ENCODE measurements at places on chromosomes 5 and 9.

DNA sequence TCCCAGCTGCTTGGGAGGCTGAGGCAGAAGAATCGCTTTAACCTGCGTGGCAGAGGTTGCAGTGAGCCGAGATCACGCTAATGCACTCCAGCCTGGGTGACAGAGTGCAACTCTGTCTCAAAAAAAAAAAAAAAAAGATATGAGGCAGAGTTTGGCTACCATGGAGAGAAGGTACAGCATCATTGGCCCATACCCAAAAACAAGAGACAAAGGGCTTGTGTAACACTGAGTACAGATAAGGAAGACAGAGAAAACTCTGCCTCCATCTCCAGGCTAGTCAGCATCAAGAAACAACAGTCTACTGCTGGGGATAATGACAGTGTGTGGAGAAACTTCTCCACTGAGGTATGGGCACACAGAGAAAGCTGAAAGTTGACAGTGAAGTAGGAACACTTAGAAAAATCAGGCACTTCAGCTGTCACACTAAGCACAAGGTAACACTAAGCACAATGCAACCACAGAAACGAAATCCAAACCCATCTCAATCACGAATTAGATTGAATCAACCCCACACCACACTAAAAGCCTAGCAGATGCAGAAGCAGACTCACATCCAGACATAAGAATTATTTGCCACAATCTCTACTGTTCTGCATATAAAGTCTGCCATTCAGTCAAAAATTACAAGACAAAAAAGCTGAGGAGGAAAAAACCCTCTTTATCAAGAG lies 10.5 kb downstream of the PJA2 start:
- DNase-seq, result no peak

GRCh38 chr5:51383131-51384121 lies at the start of gene ISL1:
TSS of gene ISL1 (plus strand) at chr5:51383448. CDS start at chr5:51383672, 224 bp downstream.
- no peak for DNase-seq

DNA sequence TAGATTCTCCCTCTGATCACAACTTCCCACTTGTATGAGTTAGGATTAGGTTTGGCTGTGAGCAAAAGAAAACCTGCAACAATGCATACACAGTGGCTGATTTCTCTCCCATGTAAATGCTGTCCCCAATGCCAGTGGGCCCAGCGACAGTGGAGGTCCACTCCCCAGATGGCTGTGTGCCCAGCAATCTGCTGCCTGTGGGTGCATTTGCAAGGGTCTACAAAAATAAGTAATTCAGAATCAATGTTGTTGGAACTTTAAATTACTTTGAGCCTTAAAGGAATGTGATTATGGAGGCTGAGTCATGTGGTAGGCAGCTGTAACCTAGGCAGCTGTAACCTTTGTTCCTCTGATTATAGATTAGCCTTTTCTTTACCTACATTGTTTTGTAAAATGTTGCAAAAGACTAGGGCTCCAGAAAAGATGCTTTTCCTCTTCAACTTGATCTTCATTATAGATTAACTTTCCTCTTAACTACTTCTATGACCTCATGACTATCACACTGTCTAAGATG lies 14.2 kb upstream of the MXD3 start:
- no peak for DNase-seq

GRCh38 chr9:138013836-138014562 lies 136.4 kb downstream of the CACNA1B start:
- DNase-seq, result no peak

DNA sequence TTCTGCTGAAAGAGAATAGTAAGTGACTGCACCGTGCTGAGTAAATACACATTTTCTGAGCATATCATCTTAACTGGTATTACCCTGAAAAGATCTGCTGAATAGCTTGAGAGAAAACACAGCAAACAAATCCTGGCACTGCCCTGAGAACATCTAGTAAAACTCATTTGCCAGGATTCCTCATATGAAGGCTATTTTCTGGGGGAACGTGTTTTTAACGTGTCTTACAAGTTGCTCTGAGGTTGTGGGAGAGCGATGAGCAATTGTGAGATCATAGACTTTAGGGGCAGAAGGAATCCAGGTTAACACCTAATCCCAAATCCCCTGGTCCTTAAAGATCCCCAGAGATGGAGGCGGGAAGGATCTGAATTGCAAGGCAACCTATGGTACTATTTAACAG lies 331.9 kb upstream of the RFX3 start:
- DNase-seq, result no peak

DNA sequence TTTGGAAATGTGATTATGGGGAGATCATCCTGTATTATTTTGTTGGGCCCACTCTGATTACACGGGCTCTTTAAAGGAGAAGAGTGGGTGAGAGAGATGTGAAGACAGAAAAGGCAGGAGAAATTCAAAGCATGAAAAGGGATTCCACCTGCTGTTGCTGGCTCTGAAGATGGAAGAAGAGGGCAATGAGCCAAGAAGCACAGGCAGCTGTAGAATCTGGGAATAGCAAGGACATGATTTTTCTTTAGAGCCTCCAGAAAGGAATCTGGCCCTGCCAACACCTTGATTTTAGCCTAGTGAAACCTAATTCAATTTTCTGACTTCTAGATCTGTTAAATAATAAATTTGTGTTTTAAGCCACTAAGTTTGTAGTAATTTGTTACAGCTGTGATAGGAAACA lies 11.3 kb downstream of the C9 start:
- no peak for DNase-seq

GRCh38 chr5:111070272-111071134 lies 1.0 kb upstream of the TSLP start:
- DNase-seq, result no peak

DNA sequence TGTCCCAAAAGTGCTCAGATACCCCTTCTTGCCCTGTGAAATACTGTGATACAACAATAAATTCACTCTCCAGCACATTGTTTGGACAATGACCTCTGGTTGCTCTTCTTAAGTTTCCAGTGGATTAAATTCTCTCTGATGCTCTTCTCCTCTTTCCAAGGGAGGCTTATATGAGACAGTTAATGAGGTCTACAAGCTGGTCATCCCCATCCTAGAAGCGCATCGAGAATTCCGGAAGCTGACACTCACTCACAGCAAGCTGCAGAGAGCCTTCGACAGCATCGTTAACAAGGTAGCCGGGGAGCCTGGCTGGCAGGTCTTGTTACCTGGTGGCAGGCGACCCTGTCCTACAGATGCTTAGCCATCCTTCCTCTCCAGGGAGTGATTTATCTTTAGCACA lies 226.5 kb downstream of the DOCK8 start:
- no peak for DNase-seq

- no peak for DNase-seq
Observed at GRCh38 chr5:65722575-65723403, 784 bp downstream of the NLN start.

DNA sequence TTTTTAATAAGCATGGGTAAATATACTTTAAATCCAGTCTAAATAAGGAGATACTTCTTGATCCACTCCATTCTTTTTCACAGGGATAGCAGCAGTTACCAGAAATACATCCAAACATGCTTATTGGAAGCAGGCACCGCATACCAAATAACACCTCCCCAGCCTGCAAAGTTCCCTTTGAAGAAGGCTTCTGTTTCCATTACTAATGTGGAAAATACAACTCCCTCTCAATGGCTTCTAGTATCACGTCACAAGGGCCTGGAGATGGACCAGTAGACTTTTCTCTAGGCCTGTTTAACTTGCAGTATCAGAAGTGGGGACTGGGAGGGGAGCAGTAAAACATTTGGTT lies 20.8 kb downstream of the TMEM245 start:
- no peak for DNase-seq

DNA sequence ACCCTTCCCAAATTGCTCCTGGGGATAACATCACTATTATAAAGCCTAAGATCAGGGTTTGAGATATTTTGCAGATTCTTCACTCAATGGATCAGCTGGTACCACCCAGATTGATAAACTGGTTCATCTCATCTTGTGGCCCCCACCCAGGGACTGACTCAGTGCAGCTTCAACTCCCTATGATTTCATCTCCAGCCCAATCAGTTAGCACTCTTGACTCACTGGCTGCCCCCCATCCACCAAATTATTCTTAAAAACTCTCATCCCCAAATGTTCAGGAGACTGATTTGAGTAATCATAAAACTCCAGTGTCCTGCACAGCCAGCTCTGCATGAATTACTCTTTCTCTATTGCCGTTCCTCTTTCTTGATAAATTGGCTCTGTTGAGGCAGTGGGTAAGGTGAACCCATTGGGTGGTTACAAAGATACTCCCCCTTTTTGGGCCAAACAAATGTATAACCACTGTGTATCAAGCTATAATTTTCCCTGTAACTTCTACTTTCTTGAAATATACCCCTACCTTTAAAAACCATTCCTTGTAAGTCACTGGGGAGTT lies 263.3 kb upstream of the IL12B start:
- no peak for DNase-seq

DNA sequence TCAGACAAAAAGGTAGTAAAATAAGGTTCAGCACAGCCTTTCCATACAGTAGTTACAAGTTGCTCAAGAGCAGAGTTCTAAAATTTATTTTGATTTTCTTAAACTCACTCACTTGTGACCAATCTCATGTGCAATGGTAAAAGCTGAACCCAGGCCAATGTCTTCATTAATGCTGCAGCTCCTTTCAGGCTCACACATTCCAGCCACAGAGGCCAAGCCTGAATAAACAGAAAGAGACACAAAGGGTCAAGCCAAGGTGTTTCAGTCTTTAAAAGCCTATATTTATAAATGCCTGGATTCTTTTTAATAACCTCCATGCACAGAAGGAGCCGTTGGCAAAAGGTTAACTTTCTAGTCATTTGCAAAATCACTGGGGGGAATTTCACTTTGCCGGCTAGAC lies 152.5 kb downstream of the ADAMTS6 start:
- no peak for DNase-seq

DNA sequence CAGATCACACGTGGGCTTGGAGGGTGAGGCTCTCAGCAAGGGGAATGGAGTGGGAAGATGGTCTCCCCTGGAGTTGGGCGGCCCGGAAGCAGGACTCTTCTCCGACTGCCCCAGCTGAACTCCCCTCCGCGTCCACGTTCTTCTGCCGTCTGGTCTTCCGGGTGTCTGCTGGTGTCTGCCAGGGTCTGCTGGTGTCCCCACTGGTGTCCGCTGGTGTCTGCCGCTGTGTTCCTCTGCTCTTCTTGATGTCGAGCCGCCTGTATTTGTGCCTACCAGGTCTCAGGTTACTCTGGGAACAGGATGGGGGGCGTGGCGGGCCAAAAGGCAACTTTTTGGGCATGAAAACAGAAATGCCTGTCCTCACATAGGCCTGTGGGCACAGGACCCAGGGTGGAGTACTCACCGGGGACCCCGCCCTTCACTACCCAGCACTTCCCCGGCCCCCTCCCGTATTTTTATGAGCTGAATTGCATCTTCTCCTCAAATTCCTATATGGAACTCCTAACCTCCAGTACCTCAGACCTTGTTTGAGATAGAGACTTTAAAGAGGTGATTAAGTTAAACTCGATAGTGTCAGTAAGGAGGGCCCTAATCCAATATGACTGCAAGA lies 675.4 kb downstream of the SEMA5A start:
- no peak for DNase-seq

GRCh38 chr9:134734270-134734669 lies 92.7 kb downstream of the COL5A1 start:
- no peak for DNase-seq

- no peak for DNase-seq
Observed at GRCh38 chr9:10055886-10056395, 556.9 kb downstream of the PTPRD start.

DNA sequence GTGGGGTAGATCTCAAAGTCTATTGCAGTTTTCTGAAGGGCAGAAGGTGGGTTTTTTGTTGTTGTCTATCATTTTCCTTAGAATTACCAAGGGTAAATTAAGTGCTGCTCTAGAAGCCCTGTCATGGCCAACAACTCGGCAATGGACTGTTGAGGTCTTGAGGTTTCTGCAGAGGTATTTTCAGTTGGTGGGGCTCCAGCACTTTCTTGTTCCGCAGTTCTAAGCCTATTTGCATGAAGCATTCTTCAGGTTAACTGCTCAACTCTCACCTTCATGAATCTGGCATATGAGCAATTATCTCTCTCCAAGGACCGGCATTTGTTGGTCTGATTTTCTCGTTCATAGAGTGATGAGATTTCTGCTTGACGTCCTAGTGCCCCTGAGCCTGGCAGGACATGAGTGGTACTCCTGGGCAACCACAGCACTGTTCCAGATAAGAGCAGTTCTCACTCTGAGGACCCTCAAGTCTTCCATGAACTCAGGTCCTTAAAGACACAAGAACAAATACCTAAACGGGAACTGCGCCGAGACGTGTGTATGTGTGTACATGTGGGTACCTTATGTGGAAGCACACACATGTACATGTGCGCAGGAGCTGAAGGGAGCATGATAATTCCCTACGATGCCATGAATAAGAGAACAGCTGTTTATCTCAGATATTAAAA lies 544.5 kb downstream of the CSNK1G3 start:
- DNase-seq, result no peak

GRCh38 chr5:28903643-28904042 lies 1865.3 kb upstream of the CDH9 start:
- DNase-seq, result no peak

- no peak for DNase-seq
Observed at GRCh38 chr5:115686051-115686737, 60.4 kb upstream of the TMED7 start.

- no peak for DNase-seq
Observed at GRCh38 chr5:131416729-131417128, 152.9 kb downstream of the CDC42SE2 start.

DNA sequence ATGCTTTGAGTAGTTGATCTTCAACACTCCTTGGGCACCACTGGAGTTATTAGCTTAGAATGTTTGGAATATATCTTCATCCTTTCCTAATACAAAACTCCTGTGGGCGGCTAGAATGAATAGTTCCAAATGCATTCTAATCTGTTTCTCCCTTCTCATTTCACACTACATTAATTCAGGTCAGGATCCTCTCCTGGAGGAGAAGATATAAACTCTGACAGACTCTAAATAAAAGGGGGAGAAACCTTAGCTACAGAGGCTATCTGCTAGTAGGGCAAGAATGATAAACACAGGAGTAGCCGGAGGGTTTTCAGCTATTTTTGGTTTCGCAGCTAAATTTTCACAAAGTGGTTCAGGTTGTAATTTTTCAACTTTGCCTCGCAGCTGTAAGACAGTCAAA lies 45.2 kb upstream of the FAM240B start:
- no peak for DNase-seq

DNA sequence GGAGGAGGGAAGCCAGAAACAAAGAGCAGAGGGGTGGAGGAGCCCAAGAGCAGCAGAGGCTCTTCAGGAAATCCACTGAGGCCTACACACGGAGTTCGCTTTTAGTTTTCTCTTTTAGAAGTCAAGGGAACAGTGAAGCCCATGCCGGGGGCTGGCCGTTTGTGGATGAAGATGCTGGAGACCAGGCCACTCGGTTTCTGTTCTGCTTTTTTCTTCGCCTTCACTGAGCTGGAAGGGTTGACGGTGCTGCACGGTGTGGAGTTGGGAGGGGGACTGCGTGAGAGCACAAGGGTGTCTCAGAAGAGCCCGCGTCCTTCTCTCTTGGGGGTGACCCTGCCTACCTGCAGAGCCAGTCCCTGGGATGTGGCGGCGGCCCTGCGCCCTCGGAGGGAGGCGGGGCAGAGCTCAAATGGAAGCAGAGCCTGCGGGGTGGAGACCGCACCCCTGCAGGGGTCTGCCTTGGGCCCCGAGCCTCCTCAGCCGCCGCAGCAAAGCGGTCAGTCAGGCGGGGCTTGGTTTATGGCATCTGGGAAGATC lies 68.5 kb upstream of the CACNA1B start:
- DNase-seq, result no peak
